ENCODE measurements at places on chromosomes 2 and 18. TPM values are rescaled to one million over a fixed set of nuclear protein-coding genes. Genes with fewer than 3 reads are reported as not detected.

Gene STARD6
- not detected for polyA plus RNA-seq

Gene ERICH2
- polyA plus RNA-seq = 16.3 TPM

Gene LYG2
- 0.64 TPM for polyA plus RNA-seq

Gene SERPINB13
- not detected for polyA plus RNA-seq

Gene TAF4B
- 3.7 TPM for polyA plus RNA-seq

Gene GCG
- polyA plus RNA-seq = 1.3 TPM

Gene DCC
- 0.92 TPM for polyA plus RNA-seq

Gene UGT1A10
- not detected for polyA plus RNA-seq

Gene CMPK2
- 4.3 TPM for polyA plus RNA-seq

Gene TEX44
- polyA plus RNA-seq = not detected

Gene VSNL1
- 19.4 TPM for polyA plus RNA-seq

Gene TMEFF2
- polyA plus RNA-seq = 0.40 TPM

Gene DUSP2
- polyA plus RNA-seq = 1.1 TPM

Gene PRADC1
- 21.8 TPM for polyA plus RNA-seq

Gene E2F6
- polyA plus RNA-seq = 19.7 TPM

Gene WDR12
- 79.8 TPM for polyA plus RNA-seq

Gene LAMA1
- 7.6 TPM for polyA plus RNA-seq

Gene CNRIP1
- polyA plus RNA-seq = 44.8 TPM

Gene KCNJ3
- 0.67 TPM for polyA plus RNA-seq

Gene MRO
- 0.78 TPM for polyA plus RNA-seq

Gene ITGB6
- polyA plus RNA-seq = 7.6 TPM

Gene EFEMP1
- polyA plus RNA-seq = 145 TPM

Gene SP100
- 68.4 TPM for polyA plus RNA-seq

Gene FAM237A
- not detected for polyA plus RNA-seq

Gene CCDC85A
- 1.3 TPM for polyA plus RNA-seq

Gene PCARE
- polyA plus RNA-seq = not detected

Gene NPAS2
- 39.0 TPM for polyA plus RNA-seq

Data from right lung (tissue), 10 donors.